ENCODE measurements at places on chromosomes 7 and 10.

DNA sequence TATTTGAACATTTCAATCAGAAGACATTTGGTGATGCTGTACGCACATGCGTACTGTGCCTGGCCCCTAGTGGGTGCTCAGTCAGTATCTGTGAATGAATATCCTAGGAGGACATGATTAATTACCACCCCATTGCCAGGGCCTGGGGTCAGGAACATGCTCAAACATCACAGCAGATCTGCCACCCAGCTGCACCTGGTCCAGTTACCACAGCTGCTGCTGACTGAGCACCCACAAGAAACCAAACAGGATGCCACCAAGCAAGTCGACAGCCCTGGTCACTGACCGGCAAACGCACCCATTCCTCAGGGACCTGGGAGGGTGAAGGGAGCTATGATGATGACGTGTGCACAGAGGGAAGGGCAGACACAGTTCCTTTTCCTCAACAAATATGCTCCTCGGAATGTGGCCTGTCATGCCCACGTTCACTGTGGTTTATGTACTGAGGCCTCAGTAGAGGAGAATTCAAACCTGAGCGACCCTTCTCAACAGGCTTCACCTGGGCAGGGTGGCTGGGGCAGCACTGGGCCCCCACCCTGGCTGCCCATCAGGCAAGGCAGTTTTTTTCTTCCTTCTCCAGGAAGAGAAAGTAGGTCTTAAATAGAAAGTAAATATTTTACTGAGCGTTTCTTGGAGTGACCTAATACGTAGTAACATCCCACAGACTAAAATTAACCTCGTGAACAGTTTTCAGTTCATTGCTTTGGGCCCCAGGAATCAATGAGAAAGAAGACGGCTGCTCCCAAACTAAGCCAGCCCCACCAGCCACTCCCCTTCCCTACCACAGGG is 13.4 kb downstream of the CTBP2 start:
- DNase-seq: no peak

- DNase-seq: no peak
Observed at GRCh38 chr10:98608411-98608810, 161.7 kb upstream of the HPS1 start.

- peak; percentile 58 for DNase-seq
Observed at GRCh38 chr7:135645296-135645904, 16.9 kb upstream of the STMP1 start.

DNA sequence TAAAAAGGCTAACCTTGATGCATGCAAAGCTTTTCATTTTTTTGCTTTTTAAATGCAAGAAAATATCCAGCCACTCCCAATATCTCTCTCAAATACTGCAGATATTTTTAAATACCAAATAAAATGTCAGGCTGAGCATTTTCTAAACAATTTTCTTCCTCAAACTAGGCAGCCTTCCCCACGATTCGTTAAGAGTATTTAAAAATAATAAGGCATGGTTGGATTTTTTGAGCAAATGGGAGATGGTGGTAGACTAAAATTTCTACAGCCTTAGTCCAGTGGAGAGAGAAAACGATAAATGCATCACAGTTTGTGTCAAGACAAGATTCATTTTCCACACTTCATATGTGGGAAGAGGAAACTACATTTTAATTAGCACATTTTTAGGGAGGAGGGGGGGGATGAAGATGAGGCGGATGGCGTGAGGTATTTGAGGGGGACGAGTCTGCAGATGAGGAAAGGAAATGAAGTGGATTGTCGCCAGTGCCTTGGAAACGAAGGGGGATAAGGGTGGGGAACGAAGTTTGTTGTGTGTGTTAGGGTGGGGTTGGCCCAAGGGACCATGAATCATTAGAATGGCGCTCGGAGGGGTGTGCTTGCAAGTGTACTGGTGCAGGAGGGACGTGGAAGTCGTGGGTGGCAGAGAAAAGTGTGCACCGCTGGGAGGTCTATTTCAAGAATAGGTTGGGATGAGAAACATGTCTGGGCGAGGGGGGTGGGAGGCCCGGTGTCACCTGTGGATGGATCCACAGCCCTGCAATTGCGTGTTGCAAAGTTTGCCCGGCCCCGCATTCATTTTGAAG is 1.2 kb upstream of the ADD3 start:
- no peak for DNase-seq

DNA sequence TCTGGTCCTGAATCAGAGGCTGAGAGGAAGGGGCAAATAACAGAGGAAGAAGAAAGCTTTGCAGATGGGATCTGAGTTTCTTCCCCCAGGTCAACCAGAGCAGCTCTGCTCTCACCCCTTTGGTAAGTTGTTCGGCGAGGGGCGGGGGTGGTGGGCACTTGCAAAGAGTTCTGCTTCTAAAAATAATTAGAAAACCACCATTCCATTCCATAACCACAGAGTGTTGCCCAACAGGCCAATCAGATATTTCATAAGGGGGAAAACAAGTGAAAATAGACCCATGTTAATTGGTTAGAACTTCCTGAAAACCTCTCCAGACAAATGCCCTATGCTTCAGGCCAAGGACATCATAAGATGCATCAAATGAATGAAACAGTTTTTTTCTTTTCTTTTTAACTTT is 43.6 kb upstream of the R3HCC1L start:
- no peak for DNase-seq

- DNase-seq: peak; percentile 14
Observed at GRCh38 chr10:123622381-123622780, 43.8 kb upstream of the GPR26 start.

- DNase-seq: no peak
Observed at GRCh38 chr10:104277785-104278184, 8.8 kb downstream of the GSTO2 start.

DNA sequence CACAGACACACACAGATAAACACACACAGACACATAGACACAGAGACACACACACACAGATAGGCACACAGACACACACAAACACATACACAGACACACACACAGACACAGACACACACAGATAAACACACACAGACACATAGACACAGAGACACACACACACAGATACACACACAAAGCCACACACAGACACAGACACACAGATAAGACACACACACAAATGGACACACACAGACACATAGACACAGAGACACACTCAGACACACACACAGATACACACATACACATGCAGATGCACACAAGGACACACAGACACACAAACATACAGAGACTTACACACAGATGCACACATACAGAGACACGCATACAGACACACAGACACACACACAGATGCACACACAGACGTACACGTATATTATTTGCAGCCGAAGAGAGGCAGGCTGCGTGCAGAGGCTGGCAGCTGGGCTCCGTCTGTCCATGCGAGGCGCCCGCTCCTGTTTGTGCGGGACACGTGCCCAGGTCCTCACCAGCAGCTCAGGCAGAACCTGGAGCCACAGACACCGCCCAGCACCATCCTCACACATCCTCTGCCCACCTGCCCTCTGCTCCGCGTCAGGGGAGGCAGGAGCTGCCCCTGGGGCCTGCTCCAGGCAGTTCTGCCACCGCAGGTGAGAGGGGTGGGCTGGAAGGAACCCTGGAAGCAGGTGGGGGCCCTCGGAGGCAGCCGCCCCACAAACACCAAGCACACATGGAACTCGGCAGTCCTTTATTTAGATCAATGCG is 1.2 kb downstream of the CALML5 start:
- DNase-seq: no peak

GRCh38 chr7:91569728-91570457 is 305.7 kb downstream of the FZD1 start:
- no peak for DNase-seq

DNA sequence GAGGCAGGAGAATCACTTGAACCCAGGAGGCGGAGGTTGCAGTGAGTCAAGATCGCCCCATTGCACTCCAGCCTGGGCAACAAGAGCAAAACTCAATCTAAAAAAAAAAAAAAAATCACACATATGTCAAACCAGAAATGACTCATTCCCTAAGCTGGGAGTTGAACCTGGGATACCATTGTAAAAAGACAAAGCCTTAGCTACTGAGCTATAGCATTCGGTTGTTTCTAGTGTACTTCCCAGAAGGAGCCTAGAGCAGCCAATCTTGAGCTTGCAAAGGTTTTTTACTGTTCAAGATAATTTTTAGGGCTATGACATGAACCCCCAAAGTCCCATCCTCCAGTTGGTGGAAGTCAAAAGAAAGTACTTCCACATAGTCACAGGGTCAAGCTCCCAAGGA is 87.9 kb downstream of the ZNF467 start:
- DNase-seq: no peak

- DNase-seq: no peak
Observed at GRCh38 chr7:137798073-137798763, 48.6 kb downstream of the DGKI start.

- DNase-seq: no peak
Observed at GRCh38 chr10:110629680-110630191, 14.4 kb upstream of the RBM20 start.

DNA sequence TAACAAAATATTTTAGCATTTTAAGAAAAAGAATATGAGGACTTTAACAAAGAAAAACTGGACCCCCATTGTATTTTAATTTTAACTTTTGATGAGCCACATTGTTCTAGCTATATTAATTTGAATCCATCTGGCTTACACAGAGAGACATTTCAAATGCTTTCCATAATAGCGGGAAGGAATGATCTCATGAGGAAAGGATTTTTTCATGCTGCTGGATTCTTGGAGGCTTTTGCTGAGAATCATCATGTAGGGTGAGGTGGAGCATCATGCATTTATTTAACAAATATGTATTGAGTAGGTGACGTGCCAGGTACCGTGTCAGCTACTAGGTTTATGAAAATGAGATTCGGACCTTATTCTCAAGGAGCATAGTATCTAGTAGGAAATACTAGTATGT is 1006.3 kb downstream of the SORCS1 start:
- no peak for DNase-seq

- no peak for DNase-seq
Observed at GRCh38 chr7:55081068-55081467, 62.3 kb downstream of the EGFR start.

DNA sequence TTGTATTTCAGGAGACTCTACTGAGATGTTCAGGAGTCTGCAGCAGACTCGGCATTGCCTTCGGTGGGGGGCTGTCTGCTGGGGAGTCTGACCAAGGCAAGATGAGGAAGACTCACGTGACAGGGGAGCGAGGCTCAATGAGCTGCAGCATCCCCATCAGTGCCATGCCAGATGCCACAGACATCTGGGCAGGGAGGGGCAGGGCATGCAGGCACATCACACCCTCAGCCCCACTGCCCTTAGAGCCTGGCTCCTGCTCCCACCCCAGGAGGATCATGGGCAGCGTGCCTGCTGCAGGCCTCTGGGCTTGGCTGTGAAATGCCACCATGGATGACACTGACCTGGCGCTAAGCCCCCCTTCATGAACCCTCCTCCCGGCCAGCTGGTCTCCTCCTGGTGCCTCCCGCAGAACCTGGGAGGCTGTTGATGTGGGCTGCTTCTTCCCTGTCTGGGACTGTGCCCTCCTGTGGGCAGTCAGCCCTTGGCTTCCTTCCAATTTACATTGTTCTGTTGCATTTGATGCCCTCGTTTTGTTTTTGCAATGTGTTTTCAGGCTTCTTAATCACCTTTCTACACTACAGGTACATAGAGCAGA is 235.0 kb downstream of the PAXIP1 start:
- peak; percentile 23 for DNase-seq

- DNase-seq: no peak
Observed at GRCh38 chr10:74825371-74826141, 844 bp upstream of the KAT6B start.
